ENCODE measurements at places on chromosomes 13 and 19.

DNA sequence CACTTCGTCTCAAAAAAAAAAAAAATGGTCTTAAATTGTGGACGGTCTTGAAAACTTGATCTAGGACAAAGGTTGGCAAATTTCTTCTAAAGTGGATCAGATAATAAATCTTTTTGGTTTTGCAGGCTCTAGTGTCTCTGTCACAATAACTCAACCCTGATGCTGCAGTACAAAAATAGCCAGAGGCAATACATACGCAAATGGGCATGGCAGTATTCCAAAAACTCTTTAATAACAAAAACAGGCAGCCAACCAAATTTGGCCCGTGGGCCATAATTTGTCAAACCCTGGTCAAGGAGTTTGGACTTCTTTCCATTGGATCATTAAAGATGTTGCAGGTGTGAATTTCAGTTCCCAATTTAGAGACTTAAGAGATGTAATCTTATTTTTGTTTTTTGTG, 93.5 kb upstream of the MRI1 start:
- peak; percentile 29 for DNase-seq

- no peak for DNase-seq
Measured at GRCh38 chr13:33919120-33919519, 101.2 kb downstream of the RFC3 start.

DNA sequence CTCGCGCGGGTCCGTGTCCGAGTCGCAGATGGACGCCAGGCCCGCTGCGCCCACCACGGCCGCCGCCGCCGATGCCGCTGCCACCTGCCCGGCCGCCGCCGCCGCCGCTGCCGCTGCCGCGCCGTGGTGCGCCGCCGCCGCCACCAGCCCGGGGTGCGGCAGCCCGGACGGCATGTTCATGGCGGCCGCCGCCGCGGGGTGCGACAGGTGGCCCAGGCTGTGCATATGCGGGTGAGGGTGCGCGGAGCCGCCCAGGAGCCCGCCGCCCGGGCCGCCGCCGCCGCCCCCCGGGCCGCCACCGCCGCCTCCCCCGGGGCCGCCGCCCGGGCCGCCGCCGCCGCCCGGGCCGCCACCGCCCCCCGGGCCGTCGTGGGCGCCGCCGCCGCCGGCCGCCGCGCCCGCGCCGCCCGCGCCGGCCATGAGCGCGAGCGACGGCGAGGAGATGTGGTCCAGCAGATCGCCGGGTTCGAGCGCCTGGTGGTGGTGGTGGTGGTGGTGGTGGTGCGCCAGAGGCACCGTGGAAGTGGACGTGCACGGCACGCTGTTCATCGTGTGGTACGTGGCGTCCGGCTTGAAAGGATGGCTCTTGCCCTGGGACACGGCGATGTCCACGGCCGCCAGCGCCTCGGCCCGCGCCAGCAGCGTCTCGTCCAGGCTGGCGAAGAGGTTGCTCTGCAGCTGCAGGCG, 1.3 kb downstream of the POU4F1 start:
- no peak for DNase-seq

- no peak for DNase-seq
Measured at GRCh38 chr13:41017159-41017558, 2.0 kb downstream of the ELF1 start.

DNA sequence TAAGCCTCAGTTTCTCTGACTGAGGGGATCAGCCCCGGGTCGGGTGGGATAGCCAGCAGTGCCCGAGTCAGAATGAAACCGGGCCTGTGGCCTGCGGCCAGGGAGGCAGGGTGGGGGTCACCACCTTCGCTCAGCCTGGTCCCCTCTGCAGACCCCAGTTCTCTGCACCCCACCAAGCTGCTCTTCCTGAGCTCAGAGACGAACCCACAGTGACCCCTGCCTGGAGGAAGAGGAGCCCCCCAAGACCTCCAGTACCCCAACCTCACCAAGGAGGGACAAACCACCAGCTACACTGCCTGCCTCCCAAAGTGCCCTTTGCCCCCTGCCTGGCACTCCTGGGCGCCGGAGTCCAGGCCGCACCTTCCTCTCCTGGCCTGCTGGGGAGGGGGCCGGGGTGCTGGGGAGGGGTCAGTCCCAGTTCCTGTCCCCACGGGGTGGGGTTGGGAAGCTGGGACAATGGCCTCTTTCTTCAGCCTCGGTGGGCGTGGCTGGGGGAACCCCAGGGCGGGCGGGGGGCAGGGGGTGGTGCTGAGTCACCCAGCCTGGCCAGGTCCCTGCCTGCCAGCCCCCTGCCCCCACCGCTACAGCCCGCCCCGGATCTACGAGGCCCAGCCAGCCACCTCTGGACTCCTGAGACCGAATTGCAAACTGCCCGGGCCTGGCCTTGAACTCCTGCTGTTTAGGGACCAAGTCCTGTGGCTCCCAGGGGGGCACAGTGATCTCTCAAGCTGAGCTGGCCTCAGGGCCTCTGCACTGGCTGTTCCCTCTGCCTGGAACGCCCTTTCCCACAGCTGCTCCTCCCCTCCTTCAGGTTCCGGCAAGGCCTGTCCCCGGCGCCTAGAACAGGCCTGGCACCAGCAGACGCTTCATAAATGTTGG, 14.3 kb downstream of the ZBTB7A start:
- no peak for DNase-seq

DNA sequence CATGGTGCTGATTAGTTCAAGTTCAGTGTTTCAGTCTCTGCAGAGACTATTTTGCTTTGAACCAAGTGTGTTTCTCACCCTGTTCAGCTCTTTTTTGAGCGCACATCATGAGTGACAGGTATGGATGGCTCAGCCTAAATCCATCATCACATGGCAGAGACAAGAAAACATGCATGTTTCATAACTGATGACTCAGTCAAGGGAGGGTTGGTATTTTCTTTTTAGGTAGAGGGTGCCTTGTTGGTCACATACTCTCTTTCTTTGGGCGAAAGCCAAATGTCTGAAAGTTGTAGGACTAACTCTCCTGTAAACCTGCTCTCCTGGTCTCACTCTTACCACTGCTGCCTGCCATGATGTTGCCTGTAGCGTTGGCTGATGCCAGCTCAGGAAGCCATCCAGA, 48.1 kb upstream of the RAP2A start:
- no peak for DNase-seq

GRCh38 chr13:112686364-112686763, 3.5 kb upstream of the ATP11A start:
- no peak for DNase-seq

All from NCI-H2081 treated with DMSO at 0.1 percent for 48 hours (cell line).